T-helper 2 cell (primary cell): ENCODE measurements at places on chromosomes 7 and 10.

- no peak for DNase-seq
These were observed 53.7 kb upstream of the TMEM248 start for GRCh38 chr7:66867198-66867790.

GRCh38 chr7:52917982-52918578 lies 117.4 kb upstream of the POM121L12 start:
- DNase-seq, result no peak

DNA sequence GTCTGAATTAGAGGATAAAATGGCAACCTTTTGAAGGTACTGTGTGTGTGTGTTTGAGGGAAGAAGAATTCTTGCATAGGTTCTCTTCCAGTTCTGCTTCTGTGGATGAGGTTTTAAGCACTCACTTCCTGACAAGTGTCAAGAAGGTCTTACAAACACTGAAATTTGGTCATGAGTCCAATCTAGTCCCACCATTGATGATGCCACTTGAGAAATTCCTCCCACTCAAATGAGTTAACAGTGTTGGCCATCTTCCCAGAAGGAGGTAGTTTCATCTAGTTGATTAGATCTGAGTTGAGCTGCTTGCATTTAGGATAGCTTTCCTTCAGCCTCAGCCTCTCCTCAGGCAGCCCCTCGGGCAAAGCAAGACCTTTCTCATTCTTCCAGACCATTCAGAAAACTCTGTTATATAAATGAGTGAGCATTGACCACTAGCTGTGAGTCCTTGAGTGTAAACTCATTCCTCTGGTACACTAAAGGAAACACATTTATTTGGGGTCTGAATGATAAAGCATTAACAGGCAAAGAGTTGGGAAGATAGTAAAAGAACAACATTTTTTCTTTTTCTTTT lies 189.5 kb downstream of the TRIL start:
- no peak for DNase-seq

GRCh38 chr10:31347705-31348104 lies 28.7 kb downstream of the ZEB1 start:
- DNase-seq, result no peak
